ENCODE measurements at places on chromosomes 1 and 21.

- DNase-seq, result peak; percentile 43
Observed at GRCh38 chr1:66925944-66926343, 1.2 kb downstream of the MIER1 start.

GRCh38 chr1:19407494-19408096 lies 77.7 kb downstream of the CAPZB start:
- no peak for DNase-seq

DNA sequence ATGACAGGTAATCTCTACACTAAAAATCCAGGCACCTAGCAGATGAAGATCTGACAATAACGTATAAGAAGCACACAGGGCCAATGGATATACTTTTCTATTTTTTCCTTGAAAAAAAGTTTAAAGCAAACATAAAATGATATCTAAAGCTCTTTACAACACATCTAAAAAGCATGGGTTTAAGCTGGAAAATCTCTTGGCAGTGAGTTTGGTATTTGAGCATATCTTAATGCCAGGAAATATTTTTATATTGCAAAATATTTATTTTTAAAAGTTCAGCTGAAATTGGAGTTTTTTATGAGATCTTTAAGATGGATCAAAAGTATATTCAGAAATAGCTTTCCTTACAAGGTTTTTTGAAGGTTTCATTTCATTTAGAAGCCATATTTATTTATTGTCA lies 40.5 kb downstream of the SLC5A9 start:
- DNase-seq, result peak; percentile 80

- no peak for DNase-seq
Observed at GRCh38 chr1:43348343-43348808, 10.4 kb upstream of the CDC20 start.

DNA sequence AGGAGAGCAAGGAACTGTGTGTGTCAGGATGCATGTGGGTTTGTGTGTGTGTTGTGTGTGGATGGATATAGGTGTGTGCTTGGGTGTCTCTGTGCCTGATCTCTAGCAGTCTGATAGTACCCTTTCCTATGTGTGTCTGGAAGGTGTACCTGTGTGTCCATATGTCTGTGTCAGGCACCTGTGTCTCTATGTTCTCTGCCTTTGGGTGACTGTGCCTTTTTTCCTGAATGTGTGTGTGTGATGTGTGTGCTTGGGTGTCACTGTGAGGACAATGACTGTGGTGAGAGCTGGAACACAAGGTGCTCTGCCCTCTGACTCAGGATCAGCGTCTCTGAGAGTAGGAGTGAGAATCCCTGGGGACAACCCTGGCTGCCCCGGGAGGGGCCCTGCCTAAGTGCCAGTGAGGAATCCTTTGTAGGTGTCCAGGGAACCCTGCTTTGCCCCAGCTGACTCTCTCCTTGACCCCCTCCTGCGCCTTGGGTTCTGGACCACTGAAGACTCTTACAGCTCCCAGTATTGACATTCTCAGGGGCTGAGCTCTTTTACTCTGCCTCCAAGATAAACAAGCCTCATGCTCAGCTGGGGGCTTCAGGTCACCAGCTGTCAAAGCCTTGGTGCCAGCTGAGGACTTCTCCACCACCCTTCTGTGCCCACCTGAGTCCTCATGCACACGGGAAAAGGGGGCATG lies 735 bp upstream of the EFNA3 start:
- no peak for DNase-seq

DNA sequence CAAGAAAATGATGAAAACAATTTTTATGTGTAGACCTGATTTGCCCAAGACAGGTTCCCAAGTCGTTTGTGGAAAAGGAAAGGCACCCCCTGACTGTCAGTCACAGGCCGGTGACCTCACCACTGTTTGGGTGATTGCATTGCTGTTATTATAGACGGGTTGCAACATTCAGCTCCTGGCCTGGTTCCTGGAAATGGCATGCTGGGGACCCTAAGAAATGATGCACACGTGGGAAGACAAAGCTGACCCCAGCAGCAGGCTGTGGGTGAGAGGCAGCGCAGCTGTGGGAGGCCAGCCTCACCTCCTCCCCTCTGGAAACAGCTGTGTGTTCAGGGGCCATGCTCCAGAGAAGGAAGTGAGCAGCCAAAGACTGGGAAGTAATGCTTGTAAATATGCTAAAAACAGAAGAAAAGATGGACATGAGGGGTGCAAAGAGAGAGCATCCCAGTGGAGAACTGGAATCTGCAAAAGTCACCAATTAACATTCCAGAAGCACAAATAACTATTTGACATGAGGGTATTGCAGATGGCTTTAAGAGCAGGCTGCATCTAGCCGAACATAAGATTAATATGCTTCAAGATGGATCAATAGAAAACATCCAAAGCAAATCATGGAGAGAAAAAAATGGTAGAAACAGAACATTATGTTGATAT lies 23.4 kb upstream of the ABCG1 start:
- peak; percentile 24 for DNase-seq

DNA sequence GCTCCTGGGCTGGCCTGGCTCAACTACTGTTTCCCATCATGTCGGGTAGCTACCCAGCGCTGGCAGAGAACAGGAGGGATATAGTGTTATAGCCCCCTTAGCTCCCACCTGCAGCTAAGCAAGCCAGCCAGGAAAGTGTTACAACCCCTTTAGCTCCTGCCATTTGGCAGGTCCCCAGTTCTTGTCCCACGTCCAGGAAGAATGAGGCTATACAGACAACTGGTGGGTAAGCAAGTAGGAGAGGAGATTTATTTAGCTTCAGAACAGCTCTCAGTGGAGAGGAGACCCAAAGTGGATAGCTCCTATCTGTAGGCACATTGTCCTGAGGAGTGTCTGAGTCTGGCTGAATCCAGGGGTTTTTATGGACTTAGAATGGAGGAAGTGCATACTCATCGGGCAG lies 741.1 kb upstream of the B3GALT2 start:
- DNase-seq, result no peak

DNA sequence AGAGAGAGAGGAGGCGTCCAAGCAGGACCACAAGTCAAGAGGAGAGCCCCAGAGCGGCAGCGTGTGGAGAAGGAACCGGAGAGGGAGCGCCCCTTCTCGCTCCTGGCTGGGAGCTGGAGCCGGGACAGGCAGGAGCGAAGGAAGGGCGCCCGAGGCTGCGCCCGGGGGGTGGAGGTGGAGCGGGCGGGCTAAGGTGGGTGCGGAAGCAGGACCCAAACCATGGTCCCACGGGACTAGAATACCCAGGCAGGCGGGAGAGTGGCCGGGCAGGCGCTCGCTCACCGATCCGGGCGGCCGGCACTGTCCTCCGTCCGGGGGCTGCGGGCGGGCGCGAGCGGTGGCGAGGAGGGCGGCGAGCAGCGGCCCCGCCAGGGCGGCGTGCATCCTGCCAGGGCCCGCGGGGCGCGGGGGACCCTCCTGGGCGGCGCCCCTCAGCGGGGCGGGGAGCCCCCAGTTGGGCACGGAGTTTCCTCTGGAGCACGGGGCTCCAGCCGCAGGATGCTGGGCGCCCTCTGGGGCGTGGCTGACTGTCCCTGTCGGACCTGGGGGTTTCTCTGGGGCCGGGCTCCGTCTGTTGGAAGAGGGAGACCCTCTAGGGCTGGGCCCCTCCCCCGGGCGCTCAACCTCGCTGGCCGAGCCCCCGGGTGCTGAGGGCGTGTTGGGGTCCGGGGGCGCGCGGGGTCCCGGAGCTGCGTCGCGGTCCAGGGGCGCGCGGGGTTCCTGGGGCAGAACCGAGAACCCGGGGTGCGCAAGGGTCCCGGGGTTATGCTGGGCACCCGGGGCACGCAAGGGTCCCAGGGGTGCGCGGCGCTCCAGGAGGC lies 569 bp downstream of the TRABD2B start:
- peak; percentile 38 for DNase-seq

DNA sequence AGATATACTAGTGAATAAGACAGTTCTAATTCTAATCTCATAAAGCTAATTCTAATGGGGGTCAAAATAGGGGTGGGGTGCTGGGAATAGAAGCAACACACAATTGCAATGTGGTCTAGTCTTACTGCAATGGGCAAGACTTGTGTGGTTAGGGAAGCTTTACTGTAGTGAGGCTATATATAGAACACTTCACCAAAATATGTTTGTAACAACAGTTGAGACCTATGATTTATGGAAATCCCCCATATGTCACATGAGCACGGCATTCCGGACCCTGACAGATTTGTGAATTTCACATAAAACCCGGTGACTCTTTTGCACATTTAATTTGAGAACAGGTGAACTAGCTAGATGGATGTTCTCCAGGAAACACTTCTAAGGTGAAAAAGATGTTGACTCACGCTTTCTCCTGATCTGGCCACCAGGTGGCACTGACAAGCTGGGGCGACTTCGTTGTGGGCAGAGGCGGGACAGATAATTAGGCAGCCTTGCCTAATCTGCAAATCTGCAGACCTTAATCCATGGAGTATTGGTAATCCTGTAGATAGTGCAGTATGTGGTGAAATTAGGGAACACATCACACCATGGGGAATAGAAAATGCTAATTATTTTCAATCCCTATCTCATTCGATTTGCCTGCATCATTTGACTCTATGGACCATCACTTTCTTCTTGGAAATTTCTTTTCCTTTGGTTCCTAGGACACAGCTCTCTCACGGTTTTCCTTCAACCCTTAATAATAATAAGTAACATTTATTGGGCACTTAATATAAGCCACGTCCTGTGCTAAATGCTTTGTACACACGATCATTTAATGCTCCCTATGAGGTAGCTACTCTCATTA lies 37.7 kb downstream of the KIAA0040 start:
- peak; percentile 77 for DNase-seq

DNA sequence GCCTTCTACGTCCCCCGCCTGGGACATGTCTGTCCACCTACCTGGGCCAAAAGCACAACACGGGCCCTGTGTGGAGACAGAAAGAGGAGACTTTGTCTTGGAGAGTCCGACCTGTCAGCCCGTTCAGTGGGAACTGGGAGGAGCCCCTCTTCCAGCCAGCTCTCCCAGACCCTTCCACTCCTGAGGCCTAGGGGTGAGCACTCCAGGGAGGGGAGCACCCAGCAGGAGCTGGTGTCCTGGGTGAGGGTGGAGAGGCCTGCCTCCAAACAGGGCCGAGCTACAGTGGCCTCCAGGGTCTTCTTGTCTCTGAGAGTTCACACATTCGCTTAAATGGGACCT lies 546 bp downstream of the SPOCD1 start:
- DNase-seq, result no peak

GRCh38 chr1:115052454-115053083 lies 22.9 kb downstream of the TSHB start:
- DNase-seq, result peak; percentile 76

DNA sequence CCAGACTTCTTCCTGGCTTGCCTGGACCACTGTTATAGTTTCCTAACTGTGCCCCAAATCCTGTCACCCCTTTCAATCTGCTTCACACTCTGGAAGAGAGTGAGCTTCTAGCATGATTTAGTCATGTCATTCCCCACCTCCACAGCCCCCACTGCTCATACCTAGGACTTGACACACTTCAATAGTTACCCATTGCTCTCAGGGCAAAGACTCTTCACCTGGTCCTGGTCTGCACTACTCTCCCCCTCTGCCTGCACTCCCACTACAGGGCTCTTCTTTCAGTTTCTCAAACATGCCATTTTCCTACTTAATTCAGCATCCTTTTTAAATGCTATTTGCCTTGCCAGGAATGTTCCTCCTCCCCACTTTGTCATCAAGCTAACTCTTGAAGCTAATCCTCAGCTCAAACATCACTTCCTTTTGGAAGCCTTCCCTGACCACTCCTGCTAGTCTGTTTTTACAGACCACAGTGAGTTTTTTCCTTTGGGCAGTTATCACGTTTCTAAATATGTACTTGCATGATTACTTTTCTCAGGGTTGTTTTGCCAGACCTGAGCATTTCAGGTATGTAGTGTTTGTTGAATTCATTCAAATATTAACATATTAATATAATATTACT lies 24.7 kb downstream of the CYP2J2 start:
- DNase-seq, result peak; percentile 54

- DNase-seq, result no peak
Observed at GRCh38 chr1:228511546-228512445, 24.6 kb downstream of the RNF187 start.

- peak; percentile 86 for DNase-seq
Observed at GRCh38 chr1:94247138-94248094, 10.0 kb upstream of the ARHGAP29 start.

DNA sequence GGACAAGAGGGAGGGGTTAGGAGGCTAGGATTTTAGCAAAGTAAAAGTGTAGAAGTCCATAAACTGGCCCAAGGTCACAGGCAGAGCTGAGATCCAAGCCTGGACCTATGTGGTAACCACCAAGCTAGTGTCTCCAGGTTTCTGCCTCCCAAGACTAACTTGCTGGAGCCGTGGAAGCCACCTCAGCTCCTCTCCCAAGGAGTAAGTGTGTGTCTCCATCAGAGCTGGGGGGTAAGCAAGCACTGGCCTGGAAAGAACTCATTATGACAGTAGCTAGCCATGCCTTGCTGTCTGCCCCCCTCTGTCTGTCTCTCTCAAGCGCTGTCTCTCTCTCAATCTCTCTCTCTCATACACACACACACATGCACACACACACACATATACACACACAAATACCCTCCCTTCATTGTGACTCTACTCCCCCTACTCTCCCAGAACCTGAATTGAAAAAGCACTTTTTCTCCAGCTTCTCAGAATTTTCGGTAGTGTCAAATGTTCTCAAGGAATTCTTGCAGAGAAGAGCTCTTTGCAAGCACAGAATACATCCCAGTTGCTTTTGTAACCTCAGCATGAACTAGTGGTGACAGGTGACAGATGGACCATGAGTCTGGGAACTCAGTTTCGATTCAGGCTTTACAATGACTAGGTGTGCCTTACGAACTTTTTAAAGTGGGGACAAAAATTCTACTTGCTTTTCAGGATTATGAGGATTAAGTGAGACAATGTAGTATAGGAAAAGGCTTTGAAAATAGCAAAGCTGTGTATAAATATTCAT lies 238.0 kb upstream of the FGGY start:
- peak; percentile 31 for DNase-seq

DNA sequence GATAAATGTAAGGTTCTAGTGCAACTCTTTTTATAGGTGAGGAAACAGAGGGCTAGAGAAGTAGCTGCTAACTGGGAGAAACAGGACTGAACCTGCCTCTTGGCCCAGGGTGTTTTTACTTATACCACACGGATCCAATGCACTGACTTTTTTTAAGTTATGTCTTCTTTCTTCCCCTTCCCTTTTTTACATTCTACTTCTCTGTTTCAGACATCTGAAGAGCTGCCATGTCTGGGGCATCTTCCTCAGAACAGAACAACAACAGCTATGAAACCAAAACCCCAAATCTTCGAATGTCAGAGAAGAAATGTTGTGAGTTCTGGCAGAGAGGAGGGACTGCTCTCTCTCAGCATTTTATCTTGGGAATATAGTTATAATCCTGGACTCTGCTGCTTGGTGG lies 1.4 kb downstream of the PFKFB2 start:
- DNase-seq, result no peak

- no peak for DNase-seq
Observed at GRCh38 chr1:202170726-202171125, 10.3 kb upstream of the PTPN7 start.

GRCh38 chr1:15691434-15692032 lies 7.4 kb downstream of the PLEKHM2 start:
- no peak for DNase-seq

DNA sequence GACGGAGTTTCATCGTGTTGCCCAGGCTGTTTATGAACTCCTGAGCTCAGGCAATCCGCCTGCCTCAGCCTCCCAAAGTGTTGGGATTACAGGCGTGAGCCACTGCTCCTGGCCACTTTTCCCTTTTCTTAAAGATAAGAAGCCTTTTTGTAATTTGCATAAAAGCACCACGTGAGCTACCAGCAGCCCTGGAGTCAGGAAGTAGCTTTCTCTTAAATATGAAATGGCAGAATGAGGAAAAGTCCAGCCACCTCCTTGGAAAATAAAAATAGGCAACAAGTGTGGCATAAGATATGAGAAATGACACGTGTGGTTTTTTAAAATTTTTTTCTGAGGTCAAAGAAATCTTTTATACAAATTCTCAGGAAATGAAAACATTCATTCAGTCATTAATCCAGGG lies 259.7 kb downstream of the DYRK1A start:
- DNase-seq, result no peak
